ENCODE measurements at places on chromosomes 7 and 10. TPM values are rescaled to one million over a fixed set of nuclear protein-coding genes. Genes with fewer than 3 reads are reported as not detected.

DNA sequence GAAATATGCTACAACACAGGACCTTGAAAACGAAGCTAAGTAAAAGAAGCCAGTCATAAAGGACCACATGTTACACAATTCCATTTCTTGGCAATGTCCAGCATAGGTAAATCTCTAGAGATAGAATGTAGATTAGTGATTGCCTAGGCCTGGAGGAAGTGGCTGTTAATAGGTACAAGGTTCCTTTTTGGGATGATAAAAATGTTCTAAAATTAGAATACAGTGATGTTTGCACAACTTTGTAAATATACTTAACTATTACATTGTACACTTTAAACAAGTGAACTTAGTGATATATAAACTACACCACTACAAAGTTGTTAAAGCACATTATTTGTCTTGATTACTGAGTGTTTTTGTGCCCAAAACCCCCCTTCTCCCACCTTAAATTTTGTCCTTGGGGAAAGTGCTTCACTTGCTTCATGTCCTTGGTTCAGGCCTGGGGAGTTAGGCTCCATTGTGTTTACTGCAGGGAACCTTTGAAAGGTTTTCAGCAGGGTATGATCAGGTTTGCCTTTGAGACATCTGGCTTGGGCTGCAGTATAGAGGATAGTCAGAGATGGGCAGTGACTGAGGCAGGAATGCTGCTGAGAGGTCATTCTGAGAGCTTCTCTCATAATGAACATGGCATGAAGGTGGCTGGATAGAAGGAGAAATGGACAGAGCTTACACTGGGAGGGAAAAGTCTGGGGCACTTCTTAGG lies 1052.6 kb downstream of the REEP3 start:
- no peak for DNase-seq

Gene SPACDR
- 4.1 TPM for total RNA-seq

GRCh38 chr10:91513598-91514424 lies 103.7 kb downstream of the HECTD2 start:
- DNase-seq, result no peak

GRCh38 chr7:106029941-106030340 lies 66.9 kb downstream of the CDHR3 start:
- no peak for DNase-seq

Gene MYH16
- not detected for total RNA-seq

Gene UNCX
- not detected for total RNA-seq

GRCh38 chr7:43454936-43455518 lies 127.9 kb upstream of the STK17A start:
- no peak for DNase-seq

GRCh38 chr7:117731455-117731854 lies 141.8 kb downstream of the CTTNBP2 start:
- DNase-seq, result no peak

GRCh38 chr7:19111474-19112273 lies 5.8 kb downstream of the TWIST1 start:
- DNase-seq, result no peak

- DNase-seq, result no peak
Measured at GRCh38 chr10:133309720-133310398, 1.1 kb downstream of the ZNF511 start.

Gene NRG3
- not detected for total RNA-seq

- DNase-seq, result no peak
Measured at GRCh38 chr7:128148676-128149075, 92.4 kb upstream of the LEP start.

Gene GIMAP1
- 18.1 TPM for total RNA-seq

Gene TMEM26
- total RNA-seq, result not detected

DNA sequence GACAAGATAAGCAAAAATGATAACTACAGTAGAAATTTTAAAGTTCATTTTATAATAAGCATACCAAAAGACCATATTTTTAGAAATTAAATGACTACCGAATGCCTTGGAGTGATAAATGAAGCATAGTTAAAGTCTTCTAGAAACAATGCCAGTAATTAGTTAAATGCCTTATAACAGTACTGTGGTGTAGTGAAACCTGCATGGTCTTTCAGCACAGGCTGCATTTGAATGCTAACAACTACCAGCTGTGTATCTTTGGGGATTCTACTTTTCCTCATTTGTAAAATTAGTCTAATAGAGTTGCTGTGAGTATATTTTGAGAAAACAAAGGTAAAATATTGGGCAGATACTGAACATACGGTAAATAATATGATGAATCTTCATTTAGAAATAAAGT lies 25.1 kb downstream of the TSPAN12 start:
- no peak for DNase-seq

Gene SLC25A28
- total RNA-seq, result 69.1 TPM

DNA sequence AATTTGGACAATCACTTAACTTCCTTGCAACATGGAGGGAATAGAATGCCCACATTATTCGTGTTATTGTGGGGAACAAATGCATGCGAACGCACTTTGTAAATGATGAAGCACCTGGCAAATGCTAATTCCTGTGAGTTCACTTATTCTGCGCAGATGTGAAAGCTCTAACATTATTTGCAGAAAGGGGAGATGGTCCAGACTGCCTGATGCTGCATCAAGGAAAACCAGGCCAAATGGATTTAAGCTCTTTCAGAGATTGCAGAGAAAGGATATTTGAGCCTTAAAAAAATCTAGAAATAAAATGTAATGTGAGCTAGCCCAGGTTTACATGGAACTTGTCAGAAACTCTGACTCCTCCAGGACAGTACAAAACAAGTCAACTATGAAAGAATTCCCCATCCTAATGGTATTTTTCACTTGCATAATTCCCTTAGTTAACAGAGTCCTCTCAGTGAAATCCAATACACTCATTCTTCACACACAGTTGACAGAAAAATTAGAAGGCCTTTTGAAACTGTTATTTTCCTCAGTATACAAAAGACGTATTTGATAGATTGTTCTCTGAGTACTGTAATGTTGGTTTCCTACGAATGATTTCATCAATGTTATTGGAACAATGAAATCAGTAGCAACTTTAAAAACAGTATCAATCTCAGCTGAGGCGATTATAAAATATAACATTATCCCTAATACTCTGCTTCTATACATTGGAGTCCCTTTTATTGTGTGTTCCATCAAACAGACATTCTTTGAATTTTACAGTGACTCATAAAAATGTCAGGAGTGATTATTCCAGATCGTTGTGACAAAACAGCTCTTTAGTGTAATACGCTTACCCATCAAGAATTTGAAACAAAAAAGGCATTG lies 136.3 kb upstream of the ANK3 start:
- no peak for DNase-seq

DNA sequence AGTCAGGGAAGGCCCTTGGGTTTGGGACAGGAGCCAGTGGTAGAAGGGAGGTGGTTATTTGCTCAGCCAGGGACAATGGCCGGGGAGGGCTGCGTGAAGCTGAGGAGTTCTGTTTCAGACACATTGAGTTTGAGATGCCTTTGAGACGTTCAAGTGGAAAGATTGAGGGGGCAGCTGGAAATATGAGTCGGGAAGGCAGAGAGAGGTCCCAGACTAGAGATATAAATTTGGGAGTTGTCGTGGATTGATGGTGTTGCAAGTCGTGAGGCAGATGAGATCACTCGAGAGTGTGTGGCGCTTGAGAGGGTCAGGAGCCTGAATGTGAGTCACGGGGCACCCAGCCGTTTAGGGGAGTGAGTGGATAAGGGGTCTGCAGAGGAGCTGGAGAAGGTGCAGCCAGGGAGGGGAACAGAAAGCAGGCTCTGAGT lies 73.3 kb downstream of the ZMIZ1 start:
- no peak for DNase-seq

DNA sequence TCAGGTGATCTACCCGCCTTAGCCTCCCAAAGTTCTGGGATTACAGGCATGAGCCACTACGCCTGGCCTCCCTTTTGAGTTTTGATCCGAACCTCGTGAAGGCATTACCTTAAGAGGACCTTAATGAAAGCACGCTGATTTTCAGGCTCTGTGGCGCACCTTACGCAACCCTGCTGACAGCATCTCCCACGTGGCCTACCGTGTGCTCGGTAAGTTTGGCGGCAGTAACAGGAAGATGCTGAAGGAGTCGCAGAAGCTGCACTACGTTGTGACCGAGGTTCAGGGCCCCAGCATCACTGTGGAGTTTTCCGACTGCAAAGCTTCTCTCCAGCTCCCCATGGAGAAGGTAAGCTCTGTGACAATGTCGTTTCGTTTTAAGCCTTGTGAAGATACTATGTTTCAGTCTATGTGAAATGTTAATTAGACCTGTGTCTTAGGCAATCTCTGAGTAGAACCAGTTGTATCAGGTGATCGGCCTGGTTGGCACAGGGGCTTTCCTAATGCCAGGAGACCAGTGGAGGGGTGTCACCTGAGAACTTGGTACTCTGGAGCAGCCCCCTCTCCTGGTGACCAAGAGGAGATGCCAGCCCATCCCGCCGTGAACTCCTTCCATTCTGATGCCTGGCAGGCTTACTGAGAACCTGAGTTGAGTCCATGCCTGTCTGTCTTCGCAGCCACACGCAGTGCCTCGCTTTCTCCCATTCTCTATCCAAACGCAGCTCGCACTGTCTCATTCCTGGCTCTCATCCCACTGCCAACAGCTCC lies 43.5 kb downstream of the TRRAP start:
- DNase-seq, result no peak

Gene CHAT
- total RNA-seq, result not detected

Gene GBX1
- not detected for total RNA-seq

Gene SFMBT2
- total RNA-seq, result 32.3 TPM

Gene ZNF438
- total RNA-seq, result 3.1 TPM

- DNase-seq, result no peak
Measured at GRCh38 chr7:91020636-91021385, 243.4 kb upstream of the FZD1 start.
